ENCODE measurements at places on chromosomes 16 and 17. TPM values are rescaled to one million over a fixed set of nuclear protein-coding genes. Genes with fewer than 3 reads are reported as not detected.

The KRT12 gene
- total RNA-seq: not detected

The TNK1 gene
- total RNA-seq: 0.09 TPM

The MFSD6L gene
- total RNA-seq: not detected

The CEP295NL gene
- total RNA-seq: 2.8 TPM

The NOTUM gene
- total RNA-seq: under 0.01 TPM

The CCDC40 gene
- total RNA-seq: 3.5 TPM

All from bronchial smooth muscle cell (primary cell).